Occipital lobe (tissue), 3 donors: ENCODE measurements at places on chromosomes 2 and 18.

DNA sequence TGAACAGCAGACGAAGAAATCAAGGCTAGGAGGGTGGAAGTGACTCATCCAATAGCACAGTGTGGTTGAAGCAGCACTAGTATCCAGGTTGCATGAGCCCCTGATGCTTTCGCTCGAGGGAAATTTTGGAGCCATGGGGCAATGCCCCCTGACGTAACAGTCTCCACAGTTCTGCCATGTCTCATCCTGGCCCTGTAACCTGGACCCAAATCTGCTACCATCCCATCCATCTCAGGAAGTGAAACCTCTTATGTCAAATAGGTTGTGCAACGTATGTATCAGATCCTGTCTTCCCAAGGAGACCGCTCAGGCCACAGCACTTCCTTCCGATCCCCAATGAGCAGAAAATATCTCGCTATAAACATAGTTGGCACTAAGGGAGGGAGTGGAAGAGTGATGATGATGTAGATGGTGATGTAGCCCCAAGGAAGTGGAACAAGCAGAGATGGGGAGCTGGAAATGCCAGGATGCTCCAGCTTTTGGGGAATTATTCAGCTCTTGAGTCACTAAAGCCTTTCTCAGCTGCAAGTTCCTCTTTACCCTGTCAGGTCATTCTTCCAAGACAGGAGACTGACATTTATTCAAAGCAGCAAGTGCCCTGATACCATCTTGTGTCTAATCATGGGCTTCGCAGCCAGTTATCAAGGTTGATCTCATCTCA, 3.0 kb upstream of the IL1B start:
- no peak for DNase-seq

GRCh38 chr2:222943820-222944219, 83.0 kb downstream of the ACSL3 start:
- no peak for DNase-seq

DNA sequence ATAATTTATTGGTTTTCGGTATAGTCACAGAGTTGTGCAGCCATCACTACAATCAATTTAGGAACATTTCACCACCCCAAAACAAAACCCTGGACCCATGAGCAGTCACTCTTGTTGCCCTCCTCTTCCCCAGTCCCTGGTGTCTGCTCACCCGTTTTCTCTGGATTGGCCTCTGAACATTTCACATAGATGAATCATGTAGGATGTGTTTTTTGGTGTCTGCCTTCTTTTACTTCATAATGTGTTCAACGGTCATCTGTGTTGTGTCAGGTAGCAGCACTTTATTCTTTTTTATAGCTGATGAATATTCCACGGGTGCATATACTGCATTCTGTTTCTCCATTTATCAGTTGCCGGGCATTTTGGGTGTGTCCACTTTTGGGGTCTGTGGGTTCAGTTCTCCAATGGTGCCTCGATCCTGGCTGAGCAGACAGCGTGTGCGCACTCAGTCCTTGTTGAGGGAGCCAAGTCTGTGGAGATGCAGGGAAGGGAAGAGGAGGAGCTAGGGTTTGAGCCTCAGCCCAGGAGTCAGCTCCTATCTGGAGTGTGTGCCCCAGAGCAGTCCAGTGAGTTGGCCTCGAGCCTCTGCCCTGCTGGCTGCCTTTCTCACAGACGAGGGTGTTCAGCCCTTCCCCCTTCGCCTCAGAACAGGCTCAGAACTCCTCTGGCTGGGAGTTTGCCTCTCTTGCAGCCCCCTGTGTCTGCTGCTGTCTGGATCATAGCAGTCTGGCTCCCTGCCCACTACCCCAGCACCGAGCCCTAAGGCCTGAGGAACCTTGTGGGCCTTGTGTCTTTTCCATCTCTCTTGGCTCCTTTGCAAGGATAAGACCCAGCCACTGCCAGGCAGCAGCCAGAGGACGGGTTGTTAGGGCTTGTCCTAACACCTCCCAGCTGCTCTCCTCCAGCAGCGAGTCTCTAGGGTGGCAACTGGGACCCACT, 18.0 kb downstream of the C2orf74 start:
- DNase-seq = no peak

DNA sequence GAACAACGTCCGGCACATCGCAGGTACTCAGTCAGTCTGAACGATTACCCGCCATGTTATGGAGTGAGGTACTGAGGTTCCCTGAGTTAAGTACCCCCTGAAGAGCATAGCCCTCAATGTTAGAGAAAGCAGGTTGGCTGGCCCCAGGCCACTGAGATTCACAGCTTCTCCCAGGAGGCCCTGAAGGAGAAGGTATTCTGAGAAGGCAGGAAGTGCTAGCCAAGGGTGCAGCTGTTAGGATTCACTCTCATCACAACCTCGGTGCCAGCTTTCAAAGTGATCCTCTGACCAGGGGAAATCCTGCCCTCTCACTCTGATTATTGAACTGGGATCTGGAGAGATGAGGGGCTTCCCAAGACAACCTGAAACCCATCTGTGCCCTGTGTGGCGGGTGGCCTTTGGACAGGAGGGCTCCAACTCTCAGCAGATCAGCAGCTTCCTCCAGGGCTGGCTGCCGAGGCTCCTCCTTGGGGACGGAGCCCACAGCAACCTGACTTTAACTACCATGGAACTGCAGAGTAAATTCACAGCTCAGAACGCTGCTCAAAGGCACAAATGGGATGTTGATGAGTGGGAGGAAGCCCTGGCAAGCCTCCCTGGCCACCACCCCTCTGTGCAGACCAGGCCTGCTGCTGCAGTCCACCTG, 7.8 kb downstream of the EHD3 start:
- DNase-seq = no peak

DNA sequence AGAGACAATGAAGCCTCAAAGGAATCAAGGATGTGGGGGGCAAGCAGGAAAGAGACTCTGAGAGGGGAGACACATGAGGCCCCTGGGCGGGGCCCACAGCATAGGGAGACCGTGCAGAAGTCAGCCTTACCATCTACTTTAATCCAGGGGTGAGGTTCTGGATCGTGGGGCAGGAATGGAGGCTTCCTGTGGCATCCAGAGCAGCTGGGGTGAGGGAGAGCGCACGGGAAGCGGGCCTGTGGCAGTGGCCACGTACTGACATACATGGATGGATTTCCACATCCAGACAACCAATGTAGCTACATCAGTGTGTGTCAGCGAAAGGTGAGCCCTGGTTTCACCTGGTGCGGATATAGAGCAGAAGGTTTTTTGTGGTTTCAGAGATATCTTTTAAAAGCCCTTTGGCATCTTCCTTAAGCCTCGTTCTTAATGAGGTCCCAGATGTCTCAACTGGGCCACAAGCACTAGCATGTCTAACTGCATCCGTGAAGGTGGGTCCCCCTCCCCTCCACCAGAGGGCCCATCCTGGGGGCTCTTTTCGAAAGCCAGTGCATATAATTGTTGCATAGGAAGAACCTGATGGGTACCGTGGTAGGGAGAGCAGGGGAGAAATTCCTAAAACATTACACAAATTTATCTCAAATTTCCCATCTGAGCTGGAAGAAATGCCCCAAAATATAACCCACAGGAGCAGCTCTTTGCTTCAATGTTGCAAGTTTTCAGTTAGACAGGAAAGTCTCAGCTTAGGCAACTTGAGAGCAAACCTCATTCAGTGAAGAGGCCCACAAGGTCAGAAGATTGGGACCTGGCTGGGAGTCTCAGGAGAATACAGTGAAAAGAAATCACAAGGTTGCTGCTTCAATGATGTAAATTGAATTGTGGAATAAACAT, 90.9 kb downstream of the SP3 start:
- no peak for DNase-seq

GRCh38 chr2:40363631-40364030, 88.3 kb downstream of the SLC8A1 start:
- DNase-seq = no peak

GRCh38 chr2:147843391-147843863, 1.4 kb upstream of the ACVR2A start:
- no peak for DNase-seq

- DNase-seq = no peak
Measured at GRCh38 chr18:23861805-23862470, 152.6 kb upstream of the TTC39C start.
